Transverse colon (tissue), 4 donors: ENCODE measurements at places on chromosomes 5 and 9.

DNA sequence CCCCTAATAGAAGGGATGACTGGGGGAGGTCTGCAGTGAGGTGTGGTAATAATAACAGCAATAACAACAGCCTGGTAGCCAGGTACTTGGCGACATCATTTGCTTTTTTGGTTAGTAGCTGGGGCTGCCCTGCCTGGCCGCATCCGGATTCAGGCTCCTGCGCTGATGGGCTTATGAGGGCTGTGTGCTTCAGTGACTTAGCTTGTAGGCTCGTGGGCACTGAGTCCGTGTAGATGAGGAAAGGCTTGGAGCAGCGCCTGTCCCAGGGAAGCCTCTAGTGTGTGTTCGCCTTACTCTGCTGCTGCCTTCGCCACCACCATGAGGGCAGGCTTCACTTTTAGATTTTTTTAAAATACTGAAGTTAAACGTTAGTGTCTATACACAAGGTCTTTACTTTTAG, 4.5 kb downstream of the NDUFS6 start:
- no peak for DNase-seq

DNA sequence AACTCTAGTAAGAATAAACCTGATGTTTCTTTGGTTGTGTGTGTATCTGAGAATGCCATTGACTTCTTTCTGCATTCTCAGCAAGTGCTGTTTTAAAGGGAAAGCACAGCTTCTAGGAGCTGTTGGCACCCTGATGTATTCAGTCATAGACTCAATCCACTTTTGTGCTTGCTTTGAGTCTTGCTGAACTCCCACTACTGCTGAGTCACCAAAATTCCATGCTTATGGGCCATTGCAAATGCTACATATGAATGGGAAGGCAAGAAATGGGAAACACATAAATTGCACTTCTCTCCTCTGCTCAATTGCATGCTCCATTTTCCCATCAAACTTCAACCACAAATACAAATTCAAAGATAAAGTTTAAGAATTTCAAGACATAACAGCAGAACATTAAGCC, 9.8 kb upstream of the FTMT start:
- DNase-seq: no peak

- DNase-seq: no peak
These were observed 170.1 kb upstream of the PITX1 start for GRCh38 chr5:135204151-135204600.

GRCh38 chr9:109163194-109163593, 3.9 kb downstream of the FRRS1L start:
- DNase-seq: no peak

DNA sequence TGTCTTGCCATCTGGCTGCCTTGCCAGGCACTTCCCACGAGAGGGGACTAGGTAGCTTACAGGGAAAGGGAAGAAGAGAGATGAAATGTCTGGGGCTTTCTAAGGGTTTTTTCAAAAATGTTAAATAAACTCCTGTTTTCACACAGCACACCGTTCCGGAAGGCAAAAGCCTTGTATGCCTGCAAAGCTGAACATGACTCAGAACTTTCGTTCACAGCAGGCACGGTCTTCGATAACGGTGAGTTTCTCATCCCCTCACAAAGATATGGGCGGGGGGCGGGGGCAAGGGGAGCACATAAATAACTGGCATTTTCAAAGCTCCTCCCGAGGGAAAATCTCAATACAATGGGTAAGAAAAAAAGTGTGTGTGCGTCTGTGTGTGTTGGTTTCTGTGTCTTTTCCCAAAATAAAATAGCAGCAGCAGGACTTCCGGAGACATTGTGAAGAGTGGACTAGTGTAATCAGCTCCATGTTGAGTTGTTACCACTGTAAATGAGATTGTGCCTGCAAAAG, 189.6 kb downstream of the NR3C1 start:
- no peak for DNase-seq

- no peak for DNase-seq
These were observed 36.6 kb upstream of the ITGA1 start for GRCh38 chr5:52751137-52751536.

DNA sequence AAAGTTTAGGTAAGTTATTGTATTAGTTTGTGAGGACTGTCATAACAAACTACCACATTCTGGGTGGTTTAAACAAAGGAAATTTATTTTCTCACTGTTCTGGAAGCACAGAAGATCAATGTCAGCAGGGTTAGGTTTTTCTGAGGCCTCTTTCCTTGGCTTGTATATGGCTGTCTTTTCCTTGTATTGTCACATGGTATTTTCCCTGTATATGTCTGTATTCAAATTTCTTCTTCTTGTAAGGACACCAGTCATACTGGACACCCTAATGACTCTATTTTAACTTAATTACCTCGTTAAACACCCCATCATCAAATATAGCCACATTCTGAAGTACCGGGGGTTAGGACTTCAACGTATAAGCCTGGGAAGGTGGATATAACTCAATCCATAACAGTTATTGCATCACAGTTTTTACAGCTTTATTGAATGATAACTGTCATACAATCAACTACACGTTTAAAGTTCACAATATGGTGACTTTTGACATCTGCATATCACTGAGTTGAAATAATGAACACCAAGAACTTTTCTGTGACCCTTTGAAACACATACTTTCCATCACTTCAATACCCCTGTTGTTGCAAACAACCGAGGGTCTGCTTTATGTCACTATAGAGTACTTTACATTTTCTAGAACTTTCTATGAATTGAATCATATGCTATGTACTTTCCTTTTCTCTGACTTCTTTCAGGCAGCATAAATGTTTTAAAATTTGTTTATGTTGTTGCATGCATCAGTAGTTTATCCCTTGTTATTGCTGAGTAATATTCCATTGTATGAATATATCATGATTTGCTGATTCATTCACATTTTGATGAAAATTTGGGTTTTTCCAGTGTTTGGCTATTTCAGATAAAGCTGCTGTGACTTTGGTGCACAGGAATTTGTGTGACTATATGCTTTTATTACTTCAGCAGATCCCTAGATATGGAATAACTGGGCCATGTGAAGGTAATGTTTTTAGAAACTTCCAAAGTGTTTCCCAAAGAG, 48.5 kb downstream of the MTRR start:
- no peak for DNase-seq

DNA sequence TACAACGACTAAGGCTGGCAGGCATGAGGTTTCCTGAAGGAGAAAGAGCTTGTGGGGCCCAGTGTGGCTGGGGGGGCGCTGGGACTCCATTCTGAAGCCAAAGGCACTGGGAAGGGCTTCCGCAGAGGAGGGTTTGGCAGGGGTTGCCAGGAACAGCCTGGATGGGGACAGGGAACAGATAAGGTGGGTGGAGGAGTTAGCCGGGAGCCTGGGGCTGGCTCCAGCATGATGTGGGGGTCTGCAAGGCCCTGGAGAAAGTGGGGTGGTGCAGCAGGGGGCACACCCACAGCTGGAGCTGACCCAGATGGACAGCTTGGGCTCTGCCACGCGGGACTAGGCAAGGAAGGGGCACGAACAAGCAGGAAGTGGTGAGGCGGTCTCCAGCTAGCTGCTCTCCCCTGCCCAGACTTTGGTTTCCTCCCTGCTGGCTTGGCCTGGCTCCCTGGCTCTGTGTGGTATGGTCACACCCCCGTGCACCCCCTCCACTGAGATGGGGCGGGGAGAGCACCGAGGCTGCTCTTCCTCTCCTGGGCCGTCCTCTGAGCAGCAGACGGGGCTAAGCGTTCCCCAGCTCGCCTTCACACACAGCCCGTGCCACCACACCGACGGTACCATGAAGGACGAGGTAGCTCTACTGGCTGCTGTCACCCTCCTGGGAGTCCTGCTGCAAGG, at the start of gene LTC4S:
Gene LTC4S (plus strand): TSS at position 519 of the 672 bp plus-strand sequence. CDS start 95 bp downstream, at position 614.
- peak; percentile 65 for DNase-seq

GRCh38 chr5:94761055-94761454, 142.6 kb downstream of the SLF1 start:
- no peak for DNase-seq
